ENCODE measurements at places on chromosomes 11 and 22.

DNA sequence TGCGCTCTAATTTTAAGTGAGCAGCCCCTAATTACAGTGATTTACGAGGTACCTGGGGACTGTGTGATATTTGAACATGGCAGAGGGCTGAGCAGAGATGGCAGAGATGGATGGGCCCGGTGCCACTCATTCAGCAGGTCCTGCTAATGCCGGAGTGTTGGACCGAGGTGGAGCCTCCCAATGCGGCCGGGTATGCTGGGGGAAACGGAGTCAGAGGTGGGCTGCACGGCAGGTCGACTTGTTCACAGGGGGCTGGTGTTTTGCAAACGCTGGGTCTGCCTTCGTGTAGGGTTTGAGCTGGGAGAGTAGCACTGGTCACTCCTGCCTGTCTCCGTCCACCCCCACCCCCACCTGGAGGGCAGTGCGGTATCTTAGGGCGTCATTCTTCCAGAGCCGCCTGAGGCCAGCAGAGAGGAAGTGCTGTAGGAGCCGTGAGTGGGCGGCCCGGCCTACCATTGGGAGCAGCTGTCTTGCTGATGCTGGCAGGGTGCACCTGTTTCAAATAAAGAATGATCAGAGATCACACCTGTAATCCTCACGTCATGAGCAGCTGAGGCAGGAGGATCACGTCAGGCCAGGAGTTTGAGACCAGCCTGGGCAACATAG, 122.6 kb downstream of the IGLL1 start:
- no peak for DNase-seq

GRCh38 chr11:1303126-1303821, 6.2 kb downstream of the TOLLIP start:
- DNase-seq, result peak; percentile 77

- DNase-seq, result no peak
These were observed 9.2 kb downstream of the FXYD2 start for GRCh38 chr11:117815262-117815803.

GRCh38 chr11:2099516-2100349, 39.5 kb downstream of the IGF2 start:
- DNase-seq, result peak; percentile 70

DNA sequence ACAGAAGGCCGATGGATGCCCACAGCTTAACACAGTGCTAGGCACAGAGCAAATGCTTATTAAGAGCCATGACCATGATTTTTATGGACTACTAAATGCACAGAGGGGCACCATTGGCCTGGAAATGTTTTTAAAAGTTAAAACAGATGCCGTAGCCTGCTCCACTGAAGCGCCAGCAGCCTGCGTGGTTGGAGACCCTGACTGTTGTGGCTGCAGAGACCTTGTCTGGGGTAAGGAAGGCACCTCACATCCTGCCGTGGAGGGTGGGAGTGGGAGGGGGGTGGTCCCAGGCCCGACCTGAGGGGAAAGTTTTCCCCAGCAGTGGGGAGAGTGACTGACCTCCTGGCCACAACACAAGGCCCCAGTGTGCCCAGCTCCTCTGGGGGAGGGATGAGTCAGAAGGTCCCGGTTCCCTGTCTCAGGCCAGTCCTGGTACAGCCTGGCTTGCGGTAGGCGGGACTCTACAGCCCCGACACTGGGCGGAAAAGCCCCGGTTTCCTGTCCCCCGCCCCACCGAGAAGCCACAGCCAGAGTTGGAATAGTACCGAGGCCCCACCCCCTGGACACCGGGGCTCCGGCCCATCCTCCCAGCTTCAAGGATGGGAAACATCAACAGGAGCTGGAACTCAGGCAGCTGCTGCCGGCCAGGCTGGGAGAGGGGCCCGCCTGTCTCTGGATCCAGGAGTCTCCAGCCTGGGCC, 7.0 kb downstream of the CHST1 start:
- no peak for DNase-seq

- DNase-seq, result no peak
These were observed 162.4 kb downstream of the SOX6 start for GRCh38 chr11:16193897-16194381.

- DNase-seq, result no peak
These were observed 7.5 kb upstream of the MYH9 start for GRCh38 chr22:36395055-36395849.

DNA sequence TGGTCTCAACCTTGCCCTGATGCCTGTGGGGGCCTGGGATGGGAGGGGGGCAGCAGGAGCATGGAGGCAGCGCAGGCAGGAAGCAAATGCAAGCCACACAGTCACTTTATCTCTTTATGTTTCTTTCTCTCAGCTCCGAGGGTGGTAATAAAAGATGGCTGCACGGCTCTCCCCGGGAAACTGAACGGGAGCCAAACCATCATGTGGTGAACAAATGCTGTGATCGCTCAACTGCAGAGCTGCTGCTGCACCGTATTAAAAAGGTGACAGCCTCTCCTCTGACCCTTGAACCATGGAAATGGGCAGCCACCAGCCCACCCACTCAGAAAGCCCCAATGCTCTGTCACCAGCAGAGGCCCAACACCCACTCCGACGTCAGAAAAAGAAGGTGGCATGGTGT, 110.0 kb downstream of the TIMP3 start:
- DNase-seq, result no peak

- DNase-seq, result no peak
These were observed 6.8 kb downstream of the NHERF4 start for GRCh38 chr11:119192111-119192510.

DNA sequence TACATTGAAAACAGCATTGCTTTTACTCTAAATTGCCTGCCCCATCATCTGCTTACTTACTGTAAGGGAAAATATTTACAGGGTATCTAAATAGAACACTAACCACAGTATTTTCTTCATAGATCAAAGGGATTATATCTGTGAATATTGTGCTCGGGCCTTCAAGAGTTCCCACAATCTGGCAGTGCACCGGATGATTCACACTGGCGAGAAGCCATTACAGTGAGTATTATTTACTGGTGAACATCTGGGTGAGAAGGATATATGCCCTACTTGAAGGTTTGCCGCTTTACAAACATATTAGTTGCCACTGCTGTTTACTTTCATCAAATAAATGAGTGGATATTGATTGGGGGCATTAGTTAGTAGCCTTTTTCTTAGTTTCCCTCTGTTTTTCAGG, 5.9 kb upstream of the CNTF start:
- DNase-seq, result no peak

DNA sequence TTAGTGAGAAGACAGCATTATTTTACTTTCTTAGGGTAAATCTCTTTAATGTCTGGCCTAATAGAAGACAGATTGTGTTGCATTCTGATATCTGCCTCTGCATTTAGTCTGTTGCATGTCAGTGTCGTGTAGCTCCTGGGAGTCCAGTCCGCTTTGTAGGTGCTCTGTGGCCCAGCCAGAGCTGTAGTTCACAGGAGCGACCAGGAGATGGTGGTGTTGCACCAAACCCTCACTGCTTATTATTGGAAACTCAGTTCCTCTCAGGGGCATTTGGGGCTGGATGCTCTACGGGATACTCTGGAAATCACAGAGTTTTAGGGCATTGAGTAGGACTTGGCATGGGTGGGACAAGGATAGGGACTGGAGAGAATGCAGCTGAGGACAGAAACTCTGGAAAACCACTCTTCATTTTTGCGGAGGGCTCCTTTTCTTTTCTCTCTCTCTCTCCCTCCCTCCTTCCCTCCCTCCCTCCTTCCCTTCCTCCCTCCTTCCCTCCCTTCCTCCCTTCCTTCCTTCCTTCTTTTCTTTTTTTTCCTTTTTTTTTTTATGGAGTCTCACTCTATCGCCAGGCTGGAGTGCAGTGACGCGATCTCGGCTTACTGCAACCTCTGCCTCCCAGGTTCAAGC, 21.7 kb downstream of the MIAT start:
- peak; percentile 38 for DNase-seq

GRCh38 chr11:93542811-93543229, 371 bp downstream of the SMCO4 start:
- no peak for DNase-seq

DNA sequence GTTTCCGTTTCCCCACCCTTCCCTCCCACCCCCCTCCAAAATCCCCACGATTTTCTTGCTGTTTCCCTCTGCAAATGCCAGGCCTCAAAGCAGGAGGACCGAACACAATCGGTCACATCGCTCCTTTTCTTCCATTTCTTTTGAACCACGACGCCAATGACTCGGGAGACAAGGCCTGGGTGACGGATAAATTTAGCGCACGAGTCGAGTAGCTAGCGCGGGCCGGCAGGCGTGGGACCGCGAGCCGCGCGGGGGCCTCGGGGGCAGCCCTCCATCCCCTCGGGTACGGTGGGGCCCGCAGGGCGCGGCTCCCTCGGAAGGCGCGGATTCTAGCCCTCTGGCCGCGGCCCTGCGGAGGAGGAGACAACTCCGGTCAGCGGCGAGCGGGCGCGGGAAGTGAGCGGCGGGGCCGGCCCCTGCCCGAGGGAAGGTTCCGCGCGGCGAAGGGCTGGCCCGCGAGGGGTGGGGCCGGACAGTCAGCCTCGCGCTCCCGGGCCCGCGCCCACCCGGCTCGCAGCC, 414 bp downstream of the JOSD1 start:
- DNase-seq, result no peak

- no peak for DNase-seq
These were observed 133.5 kb upstream of the CADM1 start for GRCh38 chr11:115637599-115638241.

DNA sequence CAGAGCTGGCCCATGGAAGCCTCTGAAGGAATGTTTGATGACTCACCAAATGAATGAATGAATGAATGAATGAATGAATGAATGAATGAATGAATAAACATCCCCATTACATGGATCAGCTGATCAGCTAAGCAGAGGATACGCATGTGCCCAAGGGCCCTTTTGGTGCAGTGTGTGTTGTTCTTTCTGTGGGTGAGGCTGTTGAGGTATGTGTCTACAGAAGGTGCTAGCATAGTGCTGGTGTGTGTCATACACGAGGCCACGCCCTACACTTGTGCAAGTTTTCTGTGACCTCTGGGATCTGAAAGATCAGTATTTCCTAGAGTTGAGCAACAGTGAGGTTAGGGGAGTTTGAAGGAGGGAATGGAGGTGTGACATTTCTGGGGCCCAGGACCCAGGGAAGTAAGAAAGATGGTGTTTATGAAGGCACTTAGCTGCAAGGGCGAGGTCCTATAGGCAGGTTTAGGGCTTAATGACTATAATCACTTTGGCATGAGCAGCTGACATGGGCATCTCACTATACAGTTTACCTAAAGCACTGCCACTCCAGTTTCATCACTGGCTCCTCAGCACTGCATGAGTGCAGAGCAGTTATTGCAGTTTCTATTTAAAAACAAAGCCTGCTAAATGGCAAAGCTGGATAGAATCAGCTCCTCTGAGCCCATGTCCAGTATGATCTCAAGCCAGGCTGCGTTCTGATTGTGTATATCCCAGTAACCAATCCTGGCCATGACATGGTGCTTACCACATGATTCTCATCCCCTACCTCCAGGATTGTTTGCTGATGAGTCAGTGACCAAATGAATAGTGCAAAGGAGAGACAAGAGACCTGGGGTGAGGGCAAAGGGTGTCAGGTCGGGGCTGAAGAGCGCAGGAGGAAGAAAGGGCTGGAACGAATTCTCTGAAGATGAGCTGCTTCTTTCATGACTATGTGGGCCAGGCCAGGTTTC, 36.4 kb upstream of the E2F8 start:
- no peak for DNase-seq
